ENCODE measurements at places on chromosomes 1 and 21.

DNA sequence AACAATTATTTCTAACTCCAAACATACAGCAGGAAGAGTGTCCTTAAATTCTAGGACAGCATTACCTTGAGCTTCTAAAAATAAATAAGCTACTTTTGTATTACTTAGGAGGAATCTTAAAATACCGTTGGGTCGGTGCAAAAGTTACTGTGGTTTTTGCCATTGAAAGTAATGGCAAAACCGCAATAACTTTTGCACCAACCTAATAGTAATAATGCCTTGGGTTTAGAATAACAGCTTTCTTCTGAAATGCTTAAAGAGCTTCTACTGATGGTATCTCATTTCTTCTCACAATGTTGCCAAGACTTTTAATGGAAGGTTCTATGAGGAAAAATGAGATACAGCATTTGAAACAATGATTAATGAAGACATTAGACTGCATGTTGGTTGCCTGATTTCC is 179.9 kb downstream of the SEC16B start:
- H3K4me3 ChIP-seq, result no peak overlapping the region
- H3K36me3 ChIP-seq, result no peaks in the 10 kb centered on the region
- H3K4me1 ChIP-seq, result no peaks in the 10 kb centered on the region
- H3K27me3 ChIP-seq, result peaks cover 7% of the 10 kb centered on the region
- DNase-seq, result no peak

DNA sequence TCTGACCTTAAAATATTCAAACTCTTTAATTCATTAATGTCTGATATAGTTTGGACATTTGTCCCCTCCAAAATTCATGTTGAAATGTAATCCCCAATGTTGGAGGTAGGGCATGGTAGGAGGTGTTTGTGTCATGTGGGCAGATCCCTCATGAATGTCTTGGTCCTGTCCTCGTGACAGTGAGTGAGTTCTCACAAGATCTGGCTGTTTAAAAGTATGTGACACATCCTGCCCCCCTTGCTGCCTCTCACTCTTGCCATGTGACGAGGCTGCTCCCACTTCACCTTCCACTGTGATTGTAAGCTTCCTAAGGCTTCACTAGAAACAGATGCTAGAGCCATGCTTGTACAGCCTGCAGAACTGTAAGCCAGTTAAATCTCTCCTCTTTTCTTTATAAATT is 21.3 kb upstream of the FBXO28 start:
- no peak overlapping the region for H3K27ac ChIP-seq
- H3K4me3 ChIP-seq, result no peak overlapping the region
- no peaks in the 10 kb centered on the region for H3K4me1 ChIP-seq
- no peak for DNase-seq
- H3K27me3 ChIP-seq, result peaks cover 3% of the 10 kb centered on the region
- H3K36me3 ChIP-seq, result no peaks in the 10 kb centered on the region

- H3K27ac ChIP-seq, result no peak overlapping the region
- no peaks in the 10 kb centered on the region for H3K27me3 ChIP-seq
- peaks cover 42% of the 10 kb centered on the region for H3K4me1 ChIP-seq
Measured at GRCh38 chr21:33908760-33909159, 6.8 kb downstream of the ATP5PO start.

DNA sequence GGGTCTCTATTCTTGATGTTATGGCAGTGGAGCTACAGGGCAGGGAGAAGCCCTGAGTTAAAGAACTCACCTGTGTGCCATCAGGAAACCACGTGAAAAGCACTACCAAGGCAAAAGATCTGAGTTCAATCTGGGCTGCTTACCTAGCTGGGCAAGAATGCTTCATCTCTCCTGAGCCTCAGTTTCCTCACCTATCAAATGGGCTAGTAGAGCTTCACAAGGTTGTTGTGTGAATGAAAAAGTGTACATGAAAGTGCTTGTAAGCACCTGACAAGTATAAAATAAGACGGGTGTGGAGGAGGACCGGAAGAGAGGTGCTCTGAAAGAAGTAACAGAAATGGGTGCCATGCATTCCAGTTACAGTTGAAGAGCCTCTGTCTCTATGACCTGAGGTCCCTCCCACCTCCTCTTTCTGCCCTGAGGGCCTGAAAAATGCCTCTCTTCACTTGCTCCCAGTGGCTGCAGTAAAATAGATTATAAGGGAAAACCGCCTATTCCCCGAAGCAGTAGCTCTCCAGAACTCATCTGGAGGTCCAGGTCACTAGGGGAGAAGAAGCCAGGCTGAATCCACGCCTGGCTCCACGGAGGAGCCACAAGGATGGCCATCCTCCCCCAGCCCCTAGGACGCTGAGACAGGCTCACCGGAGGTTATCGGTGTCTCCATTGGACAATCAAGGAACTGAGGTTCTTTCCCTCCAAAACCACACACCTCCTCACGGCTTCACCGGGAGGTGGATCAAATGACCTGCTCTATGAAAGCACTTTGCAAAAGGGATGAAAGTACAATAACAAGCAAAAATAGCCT is 1.4 kb downstream of the GPR161 start:
- DNase-seq, result no peak
- no peaks in the 10 kb centered on the region for H3K27me3 ChIP-seq
- H3K36me3 ChIP-seq, result no peaks in the 10 kb centered on the region
- H3K4me1 ChIP-seq, result peaks cover 7% of the 10 kb centered on the region
- H3K27ac ChIP-seq, result no peak overlapping the region

- no peaks in the 10 kb centered on the region for H3K27me3 ChIP-seq
- no peaks in the 10 kb centered on the region for H3K4me1 ChIP-seq
- H3K4me3 ChIP-seq, result no peak overlapping the region
- H3K36me3 ChIP-seq, result no peaks in the 10 kb centered on the region
- H3K27ac ChIP-seq, result no peak overlapping the region
Measured at GRCh38 chr1:86938450-86938849, 24.0 kb downstream of the HS2ST1 start.

GRCh38 chr1:62476525-62477219 is 39.8 kb downstream of the USP1 start:
- no peak for DNase-seq
- no peaks in the 10 kb centered on the region for H3K27me3 ChIP-seq
- H3K4me1 ChIP-seq, result no peaks in the 10 kb centered on the region
- H3K27ac ChIP-seq, result no peak overlapping the region
- no peaks in the 10 kb centered on the region for H3K36me3 ChIP-seq
- H3K4me3 ChIP-seq, result no peak overlapping the region

DNA sequence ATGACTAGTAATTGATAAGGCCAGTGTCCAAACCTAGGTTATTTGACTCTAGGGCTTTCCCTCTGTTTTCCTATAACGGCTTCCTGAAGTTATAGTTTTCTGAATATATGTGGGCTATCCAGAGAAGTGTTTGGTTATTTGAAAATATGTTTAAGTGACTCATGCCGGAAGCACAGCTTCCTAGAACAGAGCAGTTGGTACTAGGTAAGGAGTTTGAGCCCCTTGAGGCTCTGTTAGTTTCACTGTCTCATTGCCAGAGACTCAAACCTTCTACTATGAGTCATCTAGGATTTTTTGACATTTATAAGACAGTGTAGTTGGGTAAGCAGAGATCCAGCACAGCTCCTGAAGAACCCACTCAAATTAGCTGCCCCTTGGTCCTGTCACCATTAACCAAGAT is 27.1 kb upstream of the LEPR start:
- no peaks in the 10 kb centered on the region for H3K4me1 ChIP-seq
- H3K27me3 ChIP-seq, result no peaks in the 10 kb centered on the region
- H3K4me3 ChIP-seq, result no peak overlapping the region

- H3K4me1 ChIP-seq, result peaks cover 40% of the 10 kb centered on the region
- H3K27me3 ChIP-seq, result no peaks in the 10 kb centered on the region
- no peaks in the 10 kb centered on the region for H3K36me3 ChIP-seq
Measured at GRCh38 chr1:153985941-153986761, at the start of gene RAB13. Gene RAB13 (minus strand): TSS chr1:153986339. CDS start chr1:153986236, 103 bp downstream.

DNA sequence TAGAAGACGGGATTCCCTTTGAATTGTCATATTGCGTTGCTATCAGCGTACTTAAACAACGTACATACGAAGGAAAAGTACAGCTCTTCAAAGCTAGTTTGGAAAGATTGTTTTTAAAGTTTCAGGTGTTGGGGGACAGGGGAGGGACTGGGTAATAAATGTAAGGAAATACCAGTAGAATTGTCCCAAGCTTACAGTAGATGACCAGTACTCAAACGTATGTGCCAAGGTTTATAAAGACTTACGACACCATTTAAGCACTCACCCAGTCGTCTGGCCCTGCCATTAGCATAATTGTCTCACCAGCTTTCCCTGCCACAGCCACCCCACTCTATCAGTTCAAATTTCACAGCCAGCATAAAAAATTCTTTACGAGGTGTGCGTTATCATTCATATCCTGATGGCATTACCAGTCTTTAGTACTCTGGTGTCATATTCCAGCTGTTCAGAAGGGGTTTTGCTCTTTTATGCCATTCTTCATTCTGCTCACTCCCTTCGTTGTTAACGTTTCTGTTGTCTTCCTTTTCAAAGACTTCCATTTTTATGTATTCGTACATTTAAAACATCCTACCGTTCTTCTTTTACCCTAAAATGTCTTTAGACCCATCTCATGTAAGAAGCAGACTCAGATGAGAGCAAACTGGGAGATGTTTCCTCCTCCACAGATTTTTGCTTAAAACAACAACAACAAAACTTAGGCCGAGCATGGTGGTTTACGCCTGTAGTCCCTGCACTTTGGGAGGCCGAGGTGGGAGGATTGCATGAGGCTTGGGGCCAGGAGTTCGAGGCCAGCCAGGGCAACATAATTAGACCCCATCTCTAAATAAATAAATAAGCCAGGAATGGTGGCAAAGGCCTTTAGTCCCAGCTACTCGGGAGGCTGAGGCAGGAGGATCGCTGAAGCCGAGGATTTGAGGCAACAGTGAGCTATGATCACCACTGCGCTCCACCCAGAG is 1.0 kb upstream of the HP1BP3 start:
- no peaks in the 10 kb centered on the region for H3K36me3 ChIP-seq
- no peaks in the 10 kb centered on the region for H3K27me3 ChIP-seq
- DNase-seq, result no peak
- H3K4me1 ChIP-seq, result peaks cover 36% of the 10 kb centered on the region
- H3K4me3 ChIP-seq, result peak overlapping the region; percentile 92

- DNase-seq, result no peak
- peaks cover 15% of the 10 kb centered on the region for H3K27me3 ChIP-seq
- H3K4me1 ChIP-seq, result no peaks in the 10 kb centered on the region
- H3K36me3 ChIP-seq, result no peaks in the 10 kb centered on the region
Measured at GRCh38 chr1:3001471-3002348, 19.6 kb upstream of the ACTRT2 start.

DNA sequence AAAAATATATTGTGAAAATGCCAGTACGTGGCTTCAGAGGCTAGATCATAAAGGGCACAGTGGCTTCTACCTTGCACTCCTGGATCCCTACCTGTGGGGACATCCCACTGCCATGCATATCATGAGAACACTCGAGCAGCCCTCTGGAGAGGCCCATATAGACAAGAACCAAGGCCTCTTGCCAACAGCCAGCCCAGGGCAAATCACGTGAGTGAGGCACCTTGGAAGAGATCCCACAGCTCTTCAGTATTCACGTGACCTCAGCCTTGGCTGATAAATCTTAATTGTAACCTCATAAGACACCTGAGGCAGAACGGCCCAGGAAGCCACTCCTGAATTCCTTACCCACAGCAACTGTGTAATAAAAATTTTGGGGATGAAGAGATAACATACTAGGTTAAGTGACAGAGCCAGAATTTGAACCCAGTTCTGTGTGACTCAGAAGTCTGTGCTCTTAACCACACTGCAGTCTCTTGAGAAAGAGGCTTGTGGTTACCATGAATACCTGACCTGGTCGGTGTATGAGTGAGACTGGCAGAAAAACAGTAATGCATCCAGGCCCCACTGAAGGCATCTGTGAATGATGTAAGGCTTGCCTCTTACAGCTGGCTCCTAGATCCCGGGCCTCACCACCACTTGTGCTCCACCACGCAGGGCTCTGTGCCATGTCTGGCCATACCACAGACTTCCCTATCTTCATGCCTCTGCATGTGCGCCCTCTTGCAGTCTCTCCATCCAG is 6.9 kb upstream of the A3GALT2 start:
- no peak overlapping the region for H3K4me3 ChIP-seq
- peaks cover 19% of the 10 kb centered on the region for H3K36me3 ChIP-seq
- no peaks in the 10 kb centered on the region for H3K27me3 ChIP-seq
- DNase-seq, result peak; percentile 42
- peaks cover 81% of the 10 kb centered on the region for H3K4me1 ChIP-seq

- H3K4me3 ChIP-seq, result peak overlapping the region; percentile 24
- no peaks in the 10 kb centered on the region for H3K36me3 ChIP-seq
- peaks cover 58% of the 10 kb centered on the region for H3K27me3 ChIP-seq
- no peak overlapping the region for H3K27ac ChIP-seq
Measured at GRCh38 chr1:148354284-148354912, 128.7 kb downstream of the PPIAL4G start.

DNA sequence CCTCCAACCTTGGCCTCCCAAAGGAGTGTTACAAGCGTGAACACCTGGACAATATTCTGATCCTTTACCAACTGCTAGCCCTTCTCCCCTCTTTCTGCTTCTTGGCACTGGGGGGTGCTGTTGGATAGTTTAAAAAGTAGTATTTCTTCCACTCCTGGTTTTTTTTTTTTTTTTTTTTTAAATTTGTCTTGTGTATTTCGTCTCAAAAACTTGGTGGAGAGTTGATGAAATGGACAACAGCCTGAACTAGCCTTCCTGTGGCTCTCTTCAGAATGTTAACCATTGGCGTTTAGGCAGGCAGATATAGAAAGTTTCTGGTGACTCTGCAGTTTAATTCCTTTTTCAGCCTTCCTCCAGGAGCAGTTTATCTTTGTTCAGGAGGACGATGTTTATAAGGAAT is 69.7 kb upstream of the USP24 start:
- no peaks in the 10 kb centered on the region for H3K36me3 ChIP-seq
- no peak overlapping the region for H3K27ac ChIP-seq
- DNase-seq, result no peak
- no peaks in the 10 kb centered on the region for H3K4me1 ChIP-seq
- H3K4me3 ChIP-seq, result no peak overlapping the region

DNA sequence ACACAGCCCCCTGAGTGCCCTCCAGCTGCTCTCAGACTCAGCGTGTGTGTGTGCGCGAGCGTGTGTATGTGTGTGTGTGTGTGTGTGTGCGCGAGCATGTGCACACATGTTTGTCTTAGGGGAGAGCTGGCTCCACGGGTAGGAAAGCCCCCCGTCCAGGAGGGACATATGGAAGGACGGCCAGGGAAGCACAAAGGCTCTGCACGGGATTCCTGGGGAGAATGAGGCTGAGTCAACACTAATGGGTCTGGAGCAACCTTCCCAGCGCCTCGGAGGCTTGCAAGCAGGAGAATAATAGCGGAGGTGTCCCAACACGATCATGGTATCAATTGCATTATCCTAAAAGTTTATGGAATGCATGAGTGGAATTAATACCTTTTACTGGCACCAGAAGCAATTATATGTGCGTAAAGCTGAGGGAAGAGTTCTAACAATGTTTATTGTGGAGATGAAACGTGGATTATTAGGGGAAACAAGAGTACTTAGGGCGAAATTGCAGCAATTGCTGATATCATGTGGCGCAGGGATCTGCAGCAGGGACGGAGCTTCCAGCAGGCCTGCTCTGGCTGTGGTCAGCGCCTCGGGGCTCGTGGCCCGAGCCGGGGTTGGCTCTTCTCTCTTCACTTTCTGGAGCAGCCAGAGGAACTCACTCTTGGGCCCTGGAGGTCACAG is 40.3 kb upstream of the CCDC27 start:
- DNase-seq, result no peak
- H3K4me1 ChIP-seq, result peaks cover 21% of the 10 kb centered on the region
- no peak overlapping the region for H3K4me3 ChIP-seq
- no peaks in the 10 kb centered on the region for H3K36me3 ChIP-seq
- H3K27me3 ChIP-seq, result peaks cover 37% of the 10 kb centered on the region

- no peaks in the 10 kb centered on the region for H3K36me3 ChIP-seq
- H3K4me1 ChIP-seq, result no peaks in the 10 kb centered on the region
- H3K4me3 ChIP-seq, result no peak overlapping the region
- H3K27me3 ChIP-seq, result no peaks in the 10 kb centered on the region
- H3K27ac ChIP-seq, result no peak overlapping the region
Measured at GRCh38 chr21:15472108-15473040, 257.4 kb upstream of the USP25 start.

GRCh38 chr1:167927046-167927754 is 9.3 kb upstream of the DCAF6 start:
- DNase-seq, result no peak
- H3K4me1 ChIP-seq, result no peaks in the 10 kb centered on the region
- no peaks in the 10 kb centered on the region for H3K27me3 ChIP-seq
- no peak overlapping the region for H3K4me3 ChIP-seq
- H3K27ac ChIP-seq, result no peak overlapping the region

Measured in heart right ventricle (tissue), 16 donors.